ENCODE measurements at places on chromosomes 3 and 15.

DNA sequence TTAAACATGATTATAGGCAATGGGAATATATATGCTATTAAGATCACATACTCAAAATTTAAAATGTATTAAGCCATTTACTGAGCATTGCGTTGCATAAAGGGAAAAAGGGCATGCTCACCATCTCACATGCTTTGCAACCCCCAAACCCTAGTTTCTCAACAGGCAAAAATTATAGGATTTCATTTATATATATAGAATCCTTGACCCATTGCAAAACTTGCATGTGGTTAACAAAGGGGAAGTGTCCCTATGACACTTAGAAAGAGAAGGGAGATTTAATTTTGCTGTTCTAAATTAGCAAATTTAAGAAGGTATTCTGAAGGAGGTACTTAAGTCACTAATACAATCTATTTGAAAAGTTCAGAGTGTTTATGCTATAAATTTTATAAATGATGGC lies 837.8 kb downstream of the DIPK2A start:
- no peak for DNase-seq

DNA sequence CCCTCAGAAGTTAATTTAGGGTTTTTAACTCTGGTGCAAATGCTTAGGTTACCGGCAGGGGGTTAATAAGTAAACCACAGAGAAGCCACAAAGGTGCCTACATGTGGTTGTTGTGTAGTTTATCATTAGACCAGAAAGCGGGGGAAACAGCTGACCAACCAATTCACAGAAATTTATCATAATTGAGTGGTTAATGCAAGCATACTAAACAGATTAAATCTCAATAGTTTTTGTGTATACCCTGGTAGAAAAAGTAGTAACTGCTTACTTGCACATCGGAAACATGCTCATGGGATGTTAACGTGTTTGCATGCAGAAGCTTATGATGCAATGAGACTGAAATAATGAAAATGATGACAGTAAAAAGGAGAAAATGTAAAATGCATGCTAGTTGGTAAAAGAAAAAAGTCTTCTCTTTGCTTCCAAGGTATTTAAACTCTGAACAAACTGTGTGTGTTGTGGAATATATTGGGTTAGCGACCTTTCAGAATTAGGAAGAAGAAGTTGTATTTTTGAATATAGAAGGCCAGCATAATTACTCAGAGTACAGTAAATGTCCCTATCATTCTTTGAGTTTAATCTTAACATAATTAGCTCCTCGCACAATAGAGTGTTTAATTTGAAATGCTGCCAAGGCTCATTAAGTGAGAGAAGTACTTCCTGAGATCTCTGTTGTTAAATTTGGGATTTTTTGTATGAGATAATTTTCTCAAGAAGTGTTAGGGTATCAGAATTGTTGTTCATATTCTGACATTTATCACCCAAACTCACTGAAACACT lies 316.2 kb downstream of the PTPRG start:
- DNase-seq = no peak

DNA sequence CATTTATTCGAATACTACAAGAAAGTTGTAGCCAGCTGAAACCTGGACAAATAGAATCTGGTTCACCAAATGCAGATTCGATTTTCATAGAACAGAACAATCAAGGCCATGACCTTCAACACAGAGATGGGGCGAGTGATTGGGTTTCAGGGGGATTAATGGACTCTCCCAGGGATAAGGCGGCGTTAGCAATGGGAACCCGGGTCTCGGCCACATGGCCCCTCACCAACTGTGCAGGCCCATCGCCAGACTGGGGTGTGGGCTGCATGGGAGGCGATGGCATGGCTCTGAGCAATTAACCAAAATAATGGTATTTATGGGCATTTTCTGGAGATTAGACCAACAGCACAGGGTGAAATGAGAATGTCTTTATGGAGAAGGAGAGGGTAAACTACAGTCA lies 34.2 kb downstream of the VGLL4 start:
- DNase-seq = no peak

DNA sequence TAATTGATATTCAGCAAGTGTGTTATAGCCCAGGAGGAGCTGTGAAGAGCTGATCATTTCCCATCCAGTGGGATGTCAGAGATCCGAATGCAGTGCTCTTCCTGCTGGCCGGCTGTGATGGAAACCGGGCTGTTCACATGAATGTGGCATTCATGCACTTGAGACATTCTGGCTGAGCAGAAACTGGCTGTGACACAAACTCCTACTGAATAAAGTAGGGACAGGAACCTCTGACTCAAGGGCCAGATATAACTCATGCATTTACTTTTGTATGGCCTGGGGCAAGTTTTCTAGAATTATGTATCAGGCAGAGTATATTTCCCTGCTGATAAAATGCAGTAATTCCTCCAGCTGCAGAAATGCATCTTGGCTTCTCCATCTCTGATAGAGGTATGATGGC lies 83.4 kb upstream of the FAM3D start:
- DNase-seq = no peak

GRCh38 chr3:190073264-190074008 lies 47.3 kb downstream of the P3H2 start:
- DNase-seq = no peak

- no peak for DNase-seq
Measured at GRCh38 chr15:23648920-23649515, 1.4 kb upstream of the MAGEL2 start.

- DNase-seq = no peak
Measured at GRCh38 chr15:66484539-66485112, 12.9 kb downstream of the SNAPC5 start.

DNA sequence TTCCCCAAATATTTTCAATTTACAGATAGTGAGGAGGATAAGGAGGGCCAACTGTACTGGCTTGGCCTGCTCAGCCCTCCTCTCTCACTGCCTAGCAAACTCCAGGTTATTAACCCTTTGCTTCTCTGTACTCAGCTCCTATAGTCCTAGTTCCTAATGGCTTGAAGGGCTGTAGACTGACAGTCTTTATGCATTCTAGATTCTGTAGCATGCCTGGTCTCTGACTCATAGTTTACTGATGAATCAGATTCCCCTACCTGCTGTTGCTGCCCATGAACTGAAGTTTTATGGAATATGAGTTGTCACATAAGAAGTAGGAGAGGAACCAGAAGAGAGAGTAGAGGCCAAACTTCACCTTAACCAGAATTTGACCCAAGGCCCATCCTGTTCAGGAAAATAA lies 27.1 kb upstream of the MAP3K13 start:
- DNase-seq = no peak

GRCh38 chr15:64341961-64342360 lies 14.0 kb downstream of the CSNK1G1 start:
- no peak for DNase-seq

DNA sequence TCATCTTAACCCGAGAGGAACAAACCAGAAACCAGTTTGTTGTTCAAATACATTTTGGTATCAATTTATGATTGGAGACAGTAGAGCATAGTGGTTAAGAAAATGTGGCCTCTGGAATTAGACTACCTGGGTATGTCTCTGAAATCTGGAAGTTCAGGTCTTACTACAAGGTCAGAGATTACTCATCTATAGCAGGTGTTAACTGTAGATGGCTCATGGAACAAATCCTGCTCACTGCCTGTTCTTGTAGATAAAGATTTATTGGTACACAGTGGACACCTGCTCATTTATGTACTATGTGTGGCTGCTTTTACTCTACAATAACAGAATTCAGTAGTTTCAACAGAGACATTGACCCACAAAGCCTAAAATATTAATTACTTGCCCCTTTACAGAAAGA lies 413.3 kb downstream of the CNTN6 start:
- DNase-seq = no peak

GRCh38 chr15:47399100-47399499 lies 318.2 kb upstream of the SEMA6D start:
- no peak for DNase-seq

- DNase-seq = no peak
Measured at GRCh38 chr3:129291236-129291886, 12.7 kb downstream of the HMCES start.

- DNase-seq = no peak
Measured at GRCh38 chr3:192795021-192795420, 67.7 kb upstream of the FGF12 start.

- no peak for DNase-seq
Measured at GRCh38 chr15:65300924-65301441, 3.5 kb upstream of the RNU5B-1 start.

- no peak for DNase-seq
Measured at GRCh38 chr3:82773207-82773606, 1011.8 kb upstream of the GBE1 start.

- DNase-seq = no peak
Measured at GRCh38 chr15:58566029-58566428, 134.2 kb downstream of the LIPC start.

DNA sequence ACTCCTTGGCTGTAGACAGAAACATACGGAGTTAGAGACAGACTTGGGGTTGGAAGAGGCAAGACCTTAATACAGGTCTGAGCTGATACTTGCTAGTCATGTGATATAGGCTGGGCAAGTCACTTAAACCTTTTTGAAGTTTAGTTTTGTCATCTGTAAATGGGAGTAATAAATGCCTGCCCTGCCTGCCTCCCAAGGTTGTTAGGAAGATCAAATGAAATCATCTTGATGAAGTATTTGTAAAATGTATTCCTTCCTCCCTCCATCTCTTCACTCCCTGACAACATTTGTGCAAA lies 2.9 kb downstream of the PXK start:
- DNase-seq = no peak

GRCh38 chr3:50609763-50610085 lies 1.9 kb downstream of the CISH start:
- no peak for DNase-seq

Data from NCI-H1436 treated with DMSO at 0.1 percent for 48 hours (cell line).